ENCODE measurements at places on chromosomes 5 and 9.

GRCh38 chr9:15182101-15182551 lies 124.9 kb downstream of the TTC39B start:
- DNase-seq, result no peak

DNA sequence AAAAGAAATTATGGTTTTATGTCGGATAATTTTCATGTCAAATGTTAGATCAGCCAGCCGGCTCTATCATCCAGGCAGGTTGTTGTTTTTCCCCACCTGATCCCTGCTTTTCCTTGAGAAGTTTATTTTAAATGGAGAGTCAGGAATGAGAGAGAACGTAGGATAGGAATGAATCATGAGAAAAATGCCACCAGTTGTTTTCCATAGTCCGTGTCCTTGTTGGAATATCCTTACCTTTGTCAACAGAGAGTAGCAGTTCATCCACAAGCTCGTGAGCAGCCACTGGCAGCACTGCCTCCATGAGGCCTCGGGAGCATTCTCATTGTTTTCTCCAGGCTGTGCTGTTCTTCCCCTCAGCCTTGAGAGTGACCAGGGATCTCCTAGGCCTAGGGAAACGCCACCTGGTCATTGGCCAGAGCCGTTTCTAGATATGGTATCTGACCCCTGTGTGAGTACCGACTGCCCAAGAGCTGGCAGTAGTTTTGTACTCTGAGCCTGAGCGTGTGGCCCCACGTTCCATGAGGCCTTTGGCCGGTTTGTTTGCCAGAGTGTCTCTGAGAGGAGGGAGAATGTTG lies 293.3 kb downstream of the FANCC start:
- DNase-seq, result no peak

DNA sequence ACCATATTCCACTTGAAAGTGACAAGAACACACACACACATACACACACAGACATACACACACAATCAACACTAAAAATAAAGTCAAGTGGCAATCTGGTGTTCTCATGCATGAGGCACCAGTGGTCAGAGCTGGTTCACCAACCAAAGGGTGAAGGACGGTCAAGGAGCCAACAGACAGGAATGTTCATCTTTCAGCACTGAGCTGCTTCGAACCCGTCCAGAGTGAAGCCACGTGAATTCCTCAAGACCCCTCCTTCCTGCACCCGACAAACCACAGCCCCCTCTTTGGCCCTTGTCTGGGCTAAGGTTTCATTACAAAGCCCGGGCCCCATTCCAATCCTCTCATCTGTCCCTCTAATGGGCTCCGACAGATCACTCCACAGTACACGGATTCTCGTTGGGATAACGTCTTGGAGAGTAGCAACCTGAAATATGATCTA lies 84.5 kb upstream of the SMIM23 start:
- DNase-seq, result no peak

GRCh38 chr5:139655727-139656271 lies 7.7 kb downstream of the CXXC5 start:
- DNase-seq, result no peak

GRCh38 chr5:167940911-167941310 lies 350.5 kb upstream of the WWC1 start:
- no peak for DNase-seq

GRCh38 chr9:87294126-87294525 lies 203.5 kb upstream of the DAPK1 start:
- DNase-seq, result no peak

DNA sequence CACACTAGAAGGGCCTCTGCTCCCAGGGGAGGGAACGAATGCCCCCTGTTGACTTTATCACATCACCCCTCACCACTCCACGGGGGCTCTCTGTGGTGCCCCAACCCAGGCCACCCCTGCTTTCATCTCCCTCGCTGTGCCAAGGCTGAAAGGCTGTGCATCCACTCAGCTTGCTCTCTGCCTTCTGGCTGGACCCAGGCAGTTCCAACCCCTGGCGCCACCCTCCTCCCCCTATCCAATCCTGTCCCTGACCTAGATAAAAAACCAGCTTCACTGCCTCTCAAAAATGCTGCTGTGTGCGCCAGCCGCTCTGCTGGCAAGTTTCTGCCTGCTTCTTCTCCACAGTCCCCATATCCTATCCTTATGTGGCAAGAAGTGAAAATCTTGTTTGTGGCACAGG lies 22.4 kb upstream of the CORO2A start:
- peak; percentile 34 for DNase-seq

- no peak for DNase-seq
Measured at GRCh38 chr5:133687212-133688061, 75.1 kb upstream of the FSTL4 start.

DNA sequence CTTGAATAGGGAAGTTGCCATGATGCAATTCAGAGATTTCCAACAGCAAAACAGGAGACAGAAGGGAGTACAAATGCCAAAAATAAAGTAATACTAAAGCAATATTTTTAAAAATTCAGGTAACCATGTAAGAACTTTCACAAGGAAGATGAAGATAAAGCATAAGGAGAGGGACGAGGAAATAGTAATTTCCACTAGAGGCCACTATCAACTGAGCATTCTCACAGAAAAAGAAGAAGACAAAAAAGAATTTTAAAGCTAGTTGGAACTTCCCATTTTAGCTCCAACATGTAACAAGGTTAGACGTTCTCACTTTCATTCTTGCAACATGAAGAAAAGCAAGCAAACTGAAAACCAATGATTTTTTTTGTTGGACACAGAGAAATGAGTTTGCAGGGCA lies 779.9 kb upstream of the CDH6 start:
- DNase-seq, result no peak

GRCh38 chr5:460273-460625 lies 17.3 kb downstream of the EXOC3 start:
- no peak for DNase-seq

DNA sequence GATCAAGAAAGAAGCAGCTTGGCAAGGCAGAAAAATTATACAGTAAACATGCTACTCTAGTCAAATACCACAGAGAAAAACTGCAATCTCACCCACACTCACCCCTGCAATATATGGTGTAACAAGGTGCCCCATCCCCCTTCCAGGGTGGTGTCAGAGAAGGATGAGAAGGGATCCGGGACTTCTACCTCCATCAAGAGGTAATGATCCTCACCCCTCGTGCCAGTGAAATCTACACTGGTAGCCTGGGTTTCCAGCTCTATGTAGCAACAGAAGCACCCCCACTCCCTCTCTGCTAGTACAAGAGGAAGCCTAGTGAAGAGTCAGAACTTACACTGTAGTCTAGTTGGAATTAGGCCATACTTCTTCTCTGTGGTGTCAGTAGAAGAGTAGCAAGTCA lies 18.9 kb downstream of the SLCO4C1 start:
- no peak for DNase-seq

GRCh38 chr9:112069318-112070169 lies 105.6 kb downstream of the SUSD1 start:
- peak; percentile 31 for DNase-seq

DNA sequence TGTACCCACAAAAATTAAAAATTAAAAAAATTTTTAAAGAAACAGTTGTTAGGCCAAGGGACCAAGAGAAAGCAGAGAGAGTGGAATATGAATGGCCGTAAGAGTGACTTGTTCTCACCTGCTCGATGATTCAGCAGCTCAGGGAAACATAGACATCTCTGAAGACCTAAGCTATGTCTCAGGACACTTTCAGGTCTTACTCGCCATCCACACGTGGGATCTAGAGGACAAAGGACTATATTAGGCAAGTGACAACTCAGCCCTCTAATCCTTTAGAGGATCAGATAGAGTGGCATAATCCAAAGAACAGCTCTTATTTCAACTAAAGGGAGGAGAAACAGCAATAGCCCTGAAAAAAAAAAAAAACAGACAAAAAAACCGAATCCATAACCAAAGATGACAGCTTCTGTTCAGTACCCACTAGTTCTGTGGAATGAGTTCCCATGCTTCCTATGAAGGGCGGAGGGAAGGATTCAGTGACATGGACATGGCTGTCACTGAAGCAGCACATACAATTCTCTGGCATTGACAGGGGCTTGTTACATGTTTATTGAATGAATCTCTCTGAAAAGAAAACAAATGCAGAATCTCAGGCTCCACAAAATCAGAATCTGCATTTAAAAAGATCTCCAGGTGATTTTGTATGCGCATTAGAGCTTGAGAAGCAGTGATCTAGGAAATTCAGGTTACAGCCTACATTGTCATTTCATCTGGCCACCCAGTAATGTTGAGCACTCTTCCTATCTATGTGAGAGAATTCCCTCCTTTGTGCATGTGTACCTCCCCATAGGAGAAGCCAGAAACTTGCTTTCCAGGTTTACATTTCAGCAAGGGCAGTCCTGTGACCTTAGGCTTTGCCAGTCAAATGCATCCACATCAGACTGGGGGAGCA lies 96.0 kb downstream of the KIAA1958 start:
- DNase-seq, result no peak

DNA sequence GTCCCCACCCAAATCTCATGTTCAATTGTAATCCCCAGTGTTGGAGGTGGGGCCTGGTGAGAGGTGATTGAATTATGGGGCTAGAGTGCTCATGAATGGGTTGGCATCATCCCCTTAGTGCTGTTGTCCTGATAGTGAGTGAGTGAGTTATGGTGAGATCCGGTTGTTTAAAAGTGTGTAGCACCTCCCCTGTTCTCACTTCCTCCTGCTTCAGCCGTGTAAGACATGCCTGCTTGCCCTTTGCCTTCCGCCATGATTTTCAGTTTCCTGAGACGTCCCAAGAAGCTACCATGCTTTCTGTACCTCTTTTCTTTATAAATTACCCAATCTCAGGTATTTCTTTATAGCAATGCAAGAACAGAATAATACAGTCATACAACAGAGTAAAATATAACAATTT lies 742 bp upstream of the LECT2 start:
- DNase-seq, result no peak

DNA sequence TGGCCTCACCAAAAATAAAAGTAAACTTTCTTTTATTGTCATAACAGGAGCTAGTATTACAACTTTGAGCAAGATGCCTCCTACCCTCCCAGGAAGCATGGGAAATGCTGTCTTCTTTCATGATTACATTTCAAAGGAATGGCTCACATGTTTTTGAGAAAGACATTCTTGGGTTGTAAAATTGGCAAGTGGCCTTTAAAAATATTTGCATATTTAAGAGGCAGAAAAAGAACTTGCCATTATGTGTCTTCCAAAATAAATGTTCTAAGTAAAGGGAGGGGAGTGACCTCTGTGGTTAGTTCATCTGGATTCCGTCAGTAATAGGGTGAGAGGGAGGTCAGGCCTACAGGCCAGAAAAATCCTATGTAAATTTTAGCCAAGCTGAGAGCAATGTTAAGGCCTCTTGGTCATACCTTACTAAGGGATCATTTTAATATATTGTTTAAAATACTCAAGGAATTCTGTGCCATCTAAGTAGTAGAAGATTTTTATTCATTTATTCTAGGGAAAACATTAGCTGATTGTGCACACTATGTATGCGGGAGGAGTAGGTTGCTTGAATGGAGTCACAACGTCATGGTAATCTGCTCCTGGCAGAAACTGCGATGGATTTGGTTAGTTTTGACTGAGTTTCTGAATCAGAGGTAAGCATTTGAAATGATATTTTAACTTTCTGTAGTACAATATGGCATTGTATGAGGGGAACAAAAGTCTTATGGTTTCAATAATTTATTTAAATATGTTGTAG lies 1485.7 kb upstream of the CDH9 start:
- no peak for DNase-seq

DNA sequence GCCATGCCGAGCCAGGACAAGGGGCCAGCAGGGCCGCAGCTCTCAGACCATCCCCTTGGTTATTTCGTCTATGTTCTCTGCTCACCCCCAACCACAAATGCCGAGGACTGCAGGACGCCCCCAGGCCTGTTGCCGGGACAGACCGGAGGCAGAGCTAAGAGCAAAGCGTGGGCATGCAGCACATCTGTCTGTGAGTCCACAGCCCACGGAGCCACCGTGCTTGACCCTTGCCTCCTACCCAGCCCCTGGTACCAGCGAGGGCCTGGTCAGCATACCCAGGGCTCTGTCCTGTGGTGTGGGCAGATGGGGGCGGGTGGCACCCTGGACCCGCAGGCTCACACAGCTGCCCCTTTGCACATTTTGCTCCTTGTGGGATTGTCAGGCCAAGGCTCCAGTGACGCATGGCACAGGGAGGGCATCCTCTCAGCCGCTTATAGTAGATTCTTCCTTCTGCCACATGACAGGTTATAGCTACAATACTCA lies 4.7 kb downstream of the BRD3 start:
- no peak for DNase-seq

All from Ammon's horn (tissue), 1 donor.